Effector CD4-positive, alpha-beta T cell (primary cell): ENCODE measurements at places on chromosomes 3 and 15.

GRCh38 chr3:51401735-51402134 is 10.7 kb downstream of the RBM15B start:
- DNase-seq: no peak

GRCh38 chr15:56099311-56099710 is 105.9 kb upstream of the NEDD4 start:
- no peak for DNase-seq

GRCh38 chr3:36457667-36458066 is 77.4 kb downstream of the STAC start:
- no peak for DNase-seq

GRCh38 chr3:9301798-9302197 is 52.4 kb upstream of the SRGAP3 start:
- no peak for DNase-seq

GRCh38 chr15:101320501-101321052 is 25.5 kb upstream of the SNRPA1 start:
- DNase-seq: peak; percentile 16

DNA sequence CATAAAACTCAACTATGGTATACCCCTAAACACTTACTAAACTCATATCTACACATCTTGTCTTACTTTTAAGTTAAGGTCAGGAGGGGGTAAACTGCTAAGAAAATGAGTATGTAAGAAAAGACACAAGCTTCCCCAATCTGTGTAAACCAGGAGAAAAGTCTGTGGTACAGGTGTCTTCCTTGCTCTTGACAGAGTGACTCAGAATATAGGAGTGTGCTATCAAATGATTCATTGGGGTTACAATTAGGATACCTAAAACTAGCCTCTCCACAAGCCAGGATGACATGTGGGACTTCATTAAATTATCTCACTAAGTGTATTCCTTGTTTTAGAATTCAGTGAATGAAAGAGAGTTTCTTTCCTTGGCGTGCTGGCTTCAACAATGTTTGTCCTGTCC is 274.8 kb downstream of the BBX start:
- DNase-seq: no peak

- peak; percentile 7 for DNase-seq
These were observed 141.4 kb downstream of the RBPMS2 start for GRCh38 chr15:64634027-64634426.
